ENCODE measurements at places on chromosomes 6 and 20.

GRCh38 chr20:62535964-62536363, 60.2 kb upstream of the GATA5 start:
- no peak for DNase-seq

GRCh38 chr6:139942331-139942730, 567.9 kb upstream of the CITED2 start:
- DNase-seq: no peak

DNA sequence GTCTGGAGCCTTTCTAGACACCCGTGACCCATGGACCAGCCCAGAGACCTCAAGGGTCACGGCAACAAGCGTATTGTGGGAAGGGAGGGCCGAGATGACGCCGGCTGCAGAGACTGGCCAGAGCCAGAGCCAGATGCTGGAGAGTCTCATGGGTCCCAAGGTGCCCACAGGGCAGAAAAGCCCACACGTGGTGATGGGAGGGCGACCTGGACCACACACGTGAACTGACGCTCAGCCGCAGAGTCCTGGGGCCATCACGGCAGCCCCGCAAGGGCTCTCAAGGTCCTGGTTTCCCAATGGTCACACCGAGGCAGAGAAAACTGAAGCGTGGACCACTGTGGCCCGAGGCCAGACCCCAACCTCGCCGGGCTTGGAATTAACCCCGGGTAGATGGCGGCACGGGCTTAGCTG, 92.6 kb downstream of the YTHDF1 start:
- DNase-seq: no peak

DNA sequence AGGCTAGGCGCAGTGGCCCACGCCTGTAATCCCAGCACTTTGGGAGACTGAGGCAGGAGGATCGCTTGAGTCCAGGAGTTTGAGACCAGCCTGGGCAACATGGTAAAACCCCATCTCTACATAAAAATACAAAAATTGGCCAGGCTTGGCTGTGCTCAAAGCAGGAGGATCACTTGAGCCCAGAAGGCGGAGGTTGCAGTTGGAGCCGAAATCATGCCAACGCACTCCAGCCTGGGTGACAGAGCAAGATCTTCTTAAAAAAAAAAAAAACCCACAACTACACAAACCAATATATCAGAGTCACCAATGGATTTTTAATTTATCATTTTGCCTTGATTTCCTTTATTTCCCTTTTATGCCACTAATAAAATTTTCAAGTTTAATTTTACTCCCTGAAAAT, 9.3 kb downstream of the MAP3K5 start:
- DNase-seq: no peak

DNA sequence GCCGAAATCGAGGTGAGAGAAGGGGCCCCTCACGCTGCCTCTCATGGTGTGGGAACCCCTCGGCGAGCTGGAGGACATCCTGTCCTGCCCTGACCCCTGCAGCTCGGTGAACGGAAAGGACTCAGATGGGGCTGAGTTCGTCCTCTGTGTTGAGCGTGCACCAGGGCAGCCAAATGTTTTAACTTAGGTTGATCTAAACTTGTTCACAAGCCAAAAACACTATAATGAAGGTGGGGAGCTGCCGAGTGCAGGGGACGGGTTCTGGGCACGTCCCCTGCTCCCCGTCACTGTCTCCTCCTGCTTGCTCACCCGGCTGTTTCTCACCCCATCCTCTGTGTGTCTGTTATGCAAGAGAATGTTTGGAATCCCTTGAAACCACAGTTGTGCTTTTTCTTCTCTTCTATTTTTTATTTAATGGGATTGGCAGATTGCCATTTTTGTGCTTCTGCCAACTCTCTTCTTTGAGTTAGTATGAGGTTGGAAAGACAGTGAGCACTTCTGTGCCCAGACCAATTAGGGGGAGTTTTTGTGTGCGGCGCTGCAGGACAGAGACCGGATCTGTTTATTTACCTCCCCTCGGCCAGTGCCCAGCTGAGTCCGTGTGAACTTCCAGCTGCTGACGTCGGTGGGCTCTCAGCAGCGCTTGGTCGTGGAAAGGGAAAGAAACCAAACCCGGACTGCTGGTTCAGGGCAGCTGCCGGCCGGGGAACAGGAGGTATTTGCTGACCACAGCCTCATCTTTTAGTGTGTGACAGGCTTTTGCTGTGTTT, 158.1 kb downstream of the DTNBP1 start:
- no peak for DNase-seq

DNA sequence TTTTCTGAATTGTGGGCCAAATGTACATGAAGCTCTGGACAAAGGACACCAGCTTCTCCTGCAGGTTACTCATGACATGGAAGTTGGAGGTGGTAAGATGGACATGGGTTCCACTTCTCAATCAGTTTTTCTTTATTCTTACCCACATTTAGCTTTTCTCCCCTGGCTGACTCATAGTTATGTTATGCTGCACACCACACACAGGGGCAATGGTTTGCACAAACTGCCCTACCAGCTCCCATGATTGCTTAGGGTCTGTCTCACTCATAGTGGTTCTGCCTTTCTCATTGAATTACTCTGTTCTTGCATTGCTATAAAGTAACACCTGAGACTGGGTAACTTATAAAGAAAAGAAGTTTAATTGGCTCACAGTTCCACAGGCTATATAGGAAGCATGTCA, 4.5 kb upstream of the CD109 start:
- no peak for DNase-seq

DNA sequence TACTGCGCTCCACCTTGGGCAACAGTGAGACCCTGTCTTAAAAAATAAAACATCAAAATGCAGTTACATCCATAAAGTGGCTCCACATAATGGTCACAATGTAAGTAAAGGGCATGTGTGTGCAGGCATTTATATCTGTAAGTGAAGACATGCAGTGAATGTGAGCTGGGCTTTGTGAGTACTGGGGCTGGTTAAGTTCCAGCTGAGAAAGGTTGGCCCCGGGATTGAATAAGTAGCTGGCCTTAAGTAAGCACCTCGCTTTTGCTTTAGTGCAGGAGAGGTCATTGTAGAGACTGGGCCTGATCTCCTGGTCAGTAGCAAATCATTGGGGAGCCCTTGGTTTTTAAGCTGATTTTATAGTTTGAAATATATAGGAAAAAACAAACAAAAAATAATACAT, 8.0 kb downstream of the QKI start:
- no peak for DNase-seq
